Cerebellum (tissue), 4 donors: ENCODE measurements at places on chromosomes 6 and 20. TPM values are rescaled to one million over a fixed set of nuclear protein-coding genes. Genes with fewer than 3 reads are reported as not detected.

STX11 gene
- total RNA-seq: 1.2 TPM

RFX6 gene
- not detected for total RNA-seq

TNNC2 gene
- 0.45 TPM for total RNA-seq

REV3L gene
- 95.2 TPM for total RNA-seq

NOX3 gene
- total RNA-seq: not detected

GHRH gene
- total RNA-seq: not detected

GPX5 gene
- total RNA-seq: not detected

PSORS1C1 gene
- not detected for total RNA-seq

MMS22L gene
- total RNA-seq: 27.5 TPM

VAPB gene
- total RNA-seq: 28.2 TPM

ASIP gene
- not detected for total RNA-seq

OR2H2 gene
- not detected for total RNA-seq

OR10C1 gene
- not detected for total RNA-seq

ZHX3 gene
- 16.8 TPM for total RNA-seq

IRF4 gene
- 0.27 TPM for total RNA-seq

ENPP1 gene
- 1.6 TPM for total RNA-seq

FAM83C gene
- total RNA-seq: not detected

CLPSL2 gene
- total RNA-seq: not detected

MAD2L1BP gene
- 11.9 TPM for total RNA-seq

FAM209B gene
- not detected for total RNA-seq

GNMT gene
- total RNA-seq: 0.36 TPM

HSPA12B gene
- 3.3 TPM for total RNA-seq

CD40 gene
- 1.6 TPM for total RNA-seq

RNF182 gene
- 18.6 TPM for total RNA-seq

OR2B6 gene
- not detected for total RNA-seq

EPPIN gene
- not detected for total RNA-seq

PACSIN1 gene
- total RNA-seq: 4.3 TPM

C6orf58 gene
- total RNA-seq: not detected

C20orf144 gene
- total RNA-seq: not detected

CSE1L gene
- total RNA-seq: 96.5 TPM

BEND6 gene
- 12.6 TPM for total RNA-seq

CDC5L gene
- 26.9 TPM for total RNA-seq

SEL1L2 gene
- not detected for total RNA-seq

OR2H1 gene
- total RNA-seq: not detected

ADGB gene
- total RNA-seq: 0.36 TPM

SYNJ2 gene
- 68.6 TPM for total RNA-seq

NOTCH4 gene
- 6.9 TPM for total RNA-seq

DACT2 gene
- 1.1 TPM for total RNA-seq

DZANK1 gene
- 3.6 TPM for total RNA-seq

TCP11 gene
- not detected for total RNA-seq

CPXM1 gene
- total RNA-seq: 19.9 TPM

KCNQ5 gene
- 4.1 TPM for total RNA-seq

ABHD16B gene
- not detected for total RNA-seq

DHX35 gene
- total RNA-seq: 13.1 TPM
